ENCODE measurements at places on chromosomes 7 and 10. TPM values are rescaled to one million over a fixed set of nuclear protein-coding genes. Genes with fewer than 3 reads are reported as not detected.

Gene SPDYE6
- total RNA-seq, result not detected

Gene ELN
- 0.09 TPM for total RNA-seq

Gene CPA4
- total RNA-seq, result 0.27 TPM

Gene MAPK8
- total RNA-seq, result 39.9 TPM
